ENCODE measurements at places on chromosomes 6 and 20. TPM values are rescaled to one million over a fixed set of nuclear protein-coding genes. Genes with fewer than 3 reads are reported as not detected.

ULBP3 gene
- 16.2 TPM for total RNA-seq

NDUFAF5 gene
- total RNA-seq: 41.5 TPM

PPP1R3G gene
- total RNA-seq: not detected

OSBPL2 gene
- 57.4 TPM for total RNA-seq

CTCFL gene
- total RNA-seq: not detected

LST1 gene
- not detected for total RNA-seq

CRISP3 gene
- not detected for total RNA-seq

LBP gene
- not detected for total RNA-seq

FKBP1A gene
- 149 TPM for total RNA-seq

UBE2C gene
- total RNA-seq: 69.0 TPM

CAPN11 gene
- total RNA-seq: not detected

TGM2 gene
- 0.72 TPM for total RNA-seq

LPA gene
- 3.2 TPM for total RNA-seq

Measured in progenitor cell of endocrine pancreas (in vitro differentiated cells).